ENCODE measurements at places on chromosomes 7 and 10. TPM values are rescaled to one million over a fixed set of nuclear protein-coding genes. Genes with fewer than 3 reads are reported as not detected.
A peak's percentile ranks its signal among the peaks of the same experiment; 100 is the strongest.

DNA sequence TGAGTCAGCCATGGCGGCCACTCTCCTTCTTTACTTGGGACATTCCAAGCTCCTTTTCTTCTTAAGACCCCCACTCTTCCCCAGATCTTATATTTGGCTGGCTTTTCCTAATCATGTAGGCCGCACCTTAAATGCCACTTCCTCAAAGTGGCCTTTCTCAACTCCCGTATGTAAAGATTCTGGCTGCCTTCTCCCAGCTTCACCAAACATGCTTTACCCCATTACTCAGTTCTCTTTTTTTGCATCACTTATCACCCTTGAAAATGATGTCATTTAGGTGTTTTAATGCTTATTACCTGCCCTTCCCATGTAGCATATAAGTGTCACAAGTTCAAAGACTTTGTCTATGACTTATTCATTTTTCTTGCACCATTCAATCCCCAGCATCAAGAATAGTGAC is 810.1 kb upstream of the CELF2 start:
- no peaks in the 10 kb centered on the region for H3K4me1 ChIP-seq
- H3K27me3 ChIP-seq: no peaks in the 10 kb centered on the region
- H3K27ac ChIP-seq: no peak overlapping the region
- no peak overlapping the region for H3K4me3 ChIP-seq
- DNase-seq: no peak
- H3K36me3 ChIP-seq: peaks cover 21% of the 10 kb centered on the region

- H3K27ac ChIP-seq: no peak overlapping the region
- no peak for DNase-seq
- H3K4me3 ChIP-seq: no peak overlapping the region
- no peaks in the 10 kb centered on the region for H3K36me3 ChIP-seq
- H3K4me1 ChIP-seq: peaks cover 15% of the 10 kb centered on the region
Observed at GRCh38 chr10:118392761-118393160, 50.6 kb upstream of the FAM204A start.

DNA sequence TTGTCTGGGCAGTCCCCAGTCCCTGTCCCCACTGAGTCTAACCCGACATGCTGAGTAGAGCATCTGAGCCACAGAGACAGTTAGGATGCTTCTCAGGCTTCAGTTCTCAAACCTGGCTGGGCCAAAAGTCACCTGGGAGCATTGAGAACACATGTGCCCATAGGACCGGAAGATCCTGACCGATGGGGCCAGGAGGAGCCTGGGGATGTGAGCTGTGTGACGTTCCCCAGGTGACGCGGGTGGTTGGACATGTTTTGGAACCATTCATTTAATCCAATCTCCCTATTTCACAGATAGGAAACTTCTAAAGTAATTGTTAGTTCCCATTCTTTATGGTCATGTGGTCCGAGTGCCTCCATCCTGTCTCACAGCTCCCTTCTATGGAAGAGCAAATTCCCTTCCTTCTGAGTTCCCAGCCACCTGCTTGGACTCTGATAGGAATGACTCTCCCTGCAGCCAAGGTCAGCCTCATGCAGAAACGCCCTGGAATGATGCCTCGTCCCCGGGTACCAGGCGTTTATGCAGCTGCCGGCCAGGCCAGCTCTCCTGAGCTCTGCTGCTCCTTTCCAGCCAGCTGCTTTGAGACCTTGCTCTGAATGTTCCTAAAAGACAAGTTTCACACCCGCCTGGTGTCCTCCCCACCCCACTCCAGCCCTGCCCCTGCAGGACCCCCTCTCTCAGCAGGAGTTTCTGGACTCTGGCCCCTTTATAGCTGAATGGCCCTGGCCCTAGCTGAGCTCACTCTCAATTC is 166.5 kb upstream of the RHEB start:
- H3K4me1 ChIP-seq: peaks cover 32% of the 10 kb centered on the region
- no peaks in the 10 kb centered on the region for H3K36me3 ChIP-seq
- peaks cover 4% of the 10 kb centered on the region for H3K27me3 ChIP-seq
- H3K27ac ChIP-seq: no peak overlapping the region

- no peak overlapping the region for H3K27ac ChIP-seq
- no peaks in the 10 kb centered on the region for H3K4me1 ChIP-seq
- DNase-seq: no peak
- H3K27me3 ChIP-seq: no peaks in the 10 kb centered on the region
- H3K36me3 ChIP-seq: no peaks in the 10 kb centered on the region
- no peak overlapping the region for H3K4me3 ChIP-seq
Observed at GRCh38 chr7:96674565-96674964, 35.1 kb downstream of the SEM1 start.

DNA sequence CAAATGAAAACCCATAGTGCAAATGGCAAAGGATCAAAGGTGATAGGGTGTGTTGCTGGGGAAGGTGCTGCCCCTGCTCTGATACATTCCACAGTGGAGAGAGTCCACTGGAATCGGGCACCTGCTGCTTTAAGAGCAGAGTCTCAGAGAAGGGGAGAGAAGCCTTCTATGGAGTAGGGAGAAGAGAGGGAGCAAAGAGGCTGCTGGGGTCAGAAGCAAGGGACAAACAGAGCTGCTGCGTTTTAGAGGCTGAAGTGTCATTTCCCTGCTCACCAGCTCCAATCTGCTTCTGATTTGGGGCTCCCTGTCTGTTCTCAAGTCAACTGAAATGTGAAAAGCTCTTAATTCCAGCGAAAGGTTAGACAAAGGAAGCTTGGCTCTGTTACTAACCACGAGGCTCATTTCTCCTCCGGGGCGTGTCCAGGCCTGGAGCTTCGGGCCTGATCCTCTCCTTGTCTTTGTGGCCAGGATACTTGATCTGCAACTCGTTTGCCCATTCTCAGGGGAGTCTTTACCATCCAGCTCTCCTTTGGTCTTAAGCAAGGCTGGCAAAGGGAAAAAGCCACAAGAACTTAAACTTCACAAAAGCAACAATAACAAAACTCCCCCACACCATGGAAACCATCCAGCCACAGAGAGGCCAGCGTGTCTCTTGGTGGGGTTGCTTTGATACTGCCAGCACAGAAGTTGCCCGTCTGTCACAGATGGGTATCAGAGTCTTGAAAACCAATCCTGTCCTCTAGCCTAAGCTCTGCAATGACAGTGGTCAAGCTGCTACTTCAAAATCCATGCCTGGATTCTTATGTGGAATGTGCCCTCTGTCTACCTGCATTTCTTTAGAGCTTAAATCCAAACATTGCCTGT is 692.6 kb downstream of the SUGCT start:
- peaks cover 50% of the 10 kb centered on the region for H3K4me1 ChIP-seq
- peak overlapping the region; percentile 68 for H3K27ac ChIP-seq
- no peaks in the 10 kb centered on the region for H3K36me3 ChIP-seq
- DNase-seq: no peak
- no peaks in the 10 kb centered on the region for H3K27me3 ChIP-seq
- H3K4me3 ChIP-seq: no peak overlapping the region

GRCh38 chr10:129896860-129897200 is 67.2 kb downstream of the EBF3 start:
- no peak overlapping the region for H3K27ac ChIP-seq
- H3K4me3 ChIP-seq: no peak overlapping the region
- peaks cover 88% of the 10 kb centered on the region for H3K4me1 ChIP-seq
- no peaks in the 10 kb centered on the region for H3K36me3 ChIP-seq
- DNase-seq: no peak

GRCh38 chr10:110365356-110366143 is 60.8 kb upstream of the SMNDC1 start:
- H3K27me3 ChIP-seq: no peaks in the 10 kb centered on the region
- DNase-seq: no peak
- H3K36me3 ChIP-seq: no peaks in the 10 kb centered on the region

DNA sequence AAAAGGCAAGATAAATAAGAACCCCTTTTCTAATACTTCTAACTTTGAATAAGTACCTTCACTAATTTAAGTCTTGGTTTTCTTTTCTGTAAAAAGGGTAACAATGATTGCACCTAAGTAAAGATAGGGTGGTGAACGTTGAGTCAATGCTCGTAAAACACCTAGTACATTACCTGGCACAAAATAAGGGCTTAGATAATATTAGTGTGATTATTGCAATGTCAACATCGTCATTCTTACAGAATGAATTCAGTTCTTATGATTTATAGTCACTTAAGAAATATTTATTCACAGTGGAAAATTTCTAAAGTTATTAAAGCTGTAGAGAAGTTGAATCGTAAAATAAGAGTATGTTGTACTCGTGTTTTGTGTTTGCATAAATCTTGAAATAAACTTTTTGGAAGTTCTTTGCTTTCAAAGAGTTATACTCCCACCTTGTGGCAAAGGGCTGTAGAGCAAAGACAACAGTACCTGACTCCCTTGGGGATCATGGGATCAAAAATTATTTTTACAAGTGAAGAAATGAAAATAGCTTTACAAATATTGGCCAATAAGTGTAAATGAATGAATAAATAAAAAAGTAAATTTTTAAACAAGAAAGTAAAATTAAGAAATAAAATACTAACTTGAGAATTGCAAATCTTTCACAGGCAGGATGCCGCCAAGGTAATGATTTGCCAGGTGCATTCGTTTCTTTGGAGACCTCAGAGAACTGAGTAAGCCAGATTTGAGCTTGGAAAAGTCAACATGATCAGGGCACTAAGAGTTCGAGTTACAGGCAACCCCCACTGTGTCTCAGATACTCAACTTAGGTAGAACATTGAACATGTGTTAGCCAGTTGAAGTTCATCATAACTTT is 285.8 kb upstream of the CACNA2D1 start:
- no peaks in the 10 kb centered on the region for H3K4me1 ChIP-seq
- no peak overlapping the region for H3K4me3 ChIP-seq
- H3K27ac ChIP-seq: no peak overlapping the region
- no peaks in the 10 kb centered on the region for H3K27me3 ChIP-seq
- no peaks in the 10 kb centered on the region for H3K36me3 ChIP-seq
- DNase-seq: no peak

- H3K36me3 ChIP-seq: peaks cover 6% of the 10 kb centered on the region
- no peak overlapping the region for H3K27ac ChIP-seq
- DNase-seq: no peak
- H3K4me1 ChIP-seq: peaks cover 26% of the 10 kb centered on the region
- no peak overlapping the region for H3K4me3 ChIP-seq
Observed at GRCh38 chr10:44951576-44952226, 7.9 kb upstream of the RASSF4 start.

DNA sequence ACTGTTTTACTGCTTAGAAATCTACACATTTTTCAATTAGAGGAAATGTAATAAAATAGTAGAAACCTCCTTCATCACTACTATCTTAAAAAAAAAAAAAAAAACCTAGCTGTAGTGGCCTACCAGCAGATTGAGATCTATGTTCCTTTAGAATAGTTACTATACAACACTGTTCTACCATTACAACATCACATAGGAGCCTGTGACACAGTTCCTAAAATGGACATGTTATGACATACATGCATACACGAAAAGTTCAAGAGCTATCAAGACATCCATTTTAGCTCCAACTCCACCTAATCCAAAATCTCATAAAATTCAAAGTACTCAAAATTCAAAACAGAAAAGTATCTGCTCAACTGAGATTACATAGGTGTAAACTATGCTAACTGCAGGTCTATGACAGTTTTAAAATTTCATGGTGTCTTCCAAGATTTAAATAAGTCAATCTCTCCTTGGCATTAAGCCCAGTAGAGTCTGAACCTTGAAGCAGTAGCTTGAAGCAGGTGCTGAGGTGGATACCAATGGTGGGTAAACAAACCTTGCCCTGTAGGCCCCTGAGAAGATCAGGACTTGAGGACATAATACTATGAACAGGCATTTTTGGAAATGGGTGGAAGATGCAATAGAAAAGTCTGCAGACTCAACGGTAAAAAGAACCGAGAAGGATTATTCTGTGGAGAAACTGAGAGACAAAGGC is 17.0 kb downstream of the CACUL1 start:
- DNase-seq: no peak
- no peaks in the 10 kb centered on the region for H3K36me3 ChIP-seq

The NPSR1 gene
- total RNA-seq: not detected

The PRSS37 gene
- total RNA-seq: not detected

The NME8 gene
- total RNA-seq: 1.5 TPM

The KNDC1 gene
- 26.6 TPM for total RNA-seq

The MYH16 gene
- not detected for total RNA-seq
